ENCODE measurements at places on chromosomes 7 and 10.

DNA sequence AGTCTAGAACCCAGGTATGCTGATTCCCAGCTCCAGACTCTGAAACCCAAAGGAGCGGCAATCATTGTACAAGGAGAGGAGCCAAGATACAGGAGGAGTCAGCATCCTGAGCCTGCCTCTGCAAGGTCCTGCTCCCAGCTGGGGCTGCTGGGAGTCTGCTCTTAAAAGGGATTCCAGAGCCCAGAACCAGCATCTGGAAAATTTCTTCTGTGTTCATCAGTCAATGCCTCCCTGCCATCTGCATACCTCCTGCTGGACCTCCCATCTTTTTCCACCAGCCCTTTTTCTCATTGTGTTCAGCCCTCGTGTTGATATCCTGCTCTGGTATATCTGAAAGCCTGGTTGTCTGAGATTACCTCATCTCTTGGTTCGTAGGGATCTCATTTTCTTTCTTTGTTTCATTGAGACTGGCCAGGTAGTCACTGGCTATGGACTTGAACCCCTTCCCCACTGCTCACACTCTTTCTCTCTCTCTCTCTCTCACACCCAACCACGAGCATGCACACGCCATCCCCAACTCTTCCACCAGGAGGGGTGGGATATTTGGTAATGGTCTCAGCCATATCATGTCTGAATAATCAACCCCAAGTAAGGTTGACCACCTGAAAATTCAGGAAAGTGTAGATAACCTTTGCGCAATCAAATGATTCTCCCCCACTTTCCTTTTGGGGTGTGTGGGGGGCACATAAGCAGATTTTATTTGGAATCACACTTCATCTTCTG is 608.8 kb downstream of the LRMDA start:
- no peak for DNase-seq

- peak; percentile 24 for DNase-seq
Observed at GRCh38 chr7:92875719-92876118, 39.3 kb upstream of the CDK6 start.

GRCh38 chr10:87846023-87846422 is 17.3 kb downstream of the KLLN start:
- DNase-seq = peak; percentile 84

DNA sequence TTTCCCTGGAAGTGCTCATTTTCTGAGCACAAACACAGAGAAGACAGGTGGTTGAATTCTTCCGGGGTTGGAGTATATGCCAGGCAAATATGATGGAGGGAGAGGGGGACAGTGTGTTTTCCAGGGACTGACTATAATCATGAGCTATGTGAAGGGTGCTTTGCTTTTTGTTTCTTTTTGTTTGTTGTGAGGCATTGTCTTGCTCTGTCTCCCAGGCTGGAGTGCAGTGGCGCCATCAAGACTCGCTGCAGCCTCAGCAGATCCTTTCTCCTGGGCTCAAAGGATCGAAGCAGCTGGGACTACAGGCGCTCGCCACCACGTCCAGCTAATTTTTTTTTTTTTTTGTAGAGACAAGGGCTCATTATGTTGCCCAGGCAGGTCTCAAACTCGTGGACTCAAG is 47.3 kb upstream of the CPN1 start:
- no peak for DNase-seq

DNA sequence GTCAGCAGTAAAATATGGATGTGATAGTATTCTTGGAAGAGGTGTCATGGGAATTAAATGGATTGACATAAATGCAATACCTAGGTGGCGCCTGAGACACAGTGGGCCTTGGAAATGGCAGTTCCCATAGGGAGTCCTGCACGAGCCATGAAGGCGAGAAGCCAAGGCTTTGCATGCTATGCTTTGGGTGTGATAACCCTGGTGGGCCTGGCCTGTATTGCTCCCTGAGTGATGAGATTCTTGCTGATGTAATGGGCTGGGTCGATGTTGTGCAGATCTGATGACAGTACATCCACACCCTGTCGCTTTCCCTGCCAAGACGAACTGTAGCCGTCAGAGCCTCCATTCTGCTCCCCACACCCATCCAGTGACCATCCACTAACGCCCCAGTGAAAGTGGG is 46.4 kb downstream of the CREB5 start:
- no peak for DNase-seq

All from RCC 7860 (cell line).